Retinal pigment epithelial cell (primary cell): ENCODE measurements at places on chromosomes 3 and 15.
A peak's percentile ranks its signal among the peaks of the same experiment; 100 is the strongest.

- DNase-seq = no peak
These were observed 67.9 kb downstream of the UNC13C start for GRCh38 chr15:54046093-54046492.

- no peak for DNase-seq
These were observed 100.1 kb upstream of the PLSCR5 start for GRCh38 chr3:146705225-146705624.

GRCh38 chr15:62515696-62516395 lies 350.8 kb upstream of the C2CD4B start:
- no peak for DNase-seq

DNA sequence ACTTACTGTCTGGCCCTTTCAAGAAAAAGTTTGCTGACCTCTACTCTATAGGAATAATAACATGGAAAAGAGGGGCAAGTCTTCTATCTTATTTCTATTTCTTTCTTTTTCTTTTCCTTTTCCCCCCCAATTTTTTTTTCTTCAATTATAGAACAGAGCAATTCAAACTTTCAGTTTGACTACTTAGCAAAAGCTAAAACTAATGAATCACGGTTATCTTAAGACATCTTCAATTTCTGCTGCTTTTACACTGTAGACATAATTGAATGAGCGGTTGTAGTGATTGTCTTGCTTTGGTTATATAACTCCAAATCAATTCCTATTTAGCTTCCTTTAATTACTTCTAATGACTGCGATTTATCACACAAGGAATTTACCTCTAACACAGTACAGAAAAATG lies 74.3 kb upstream of the P2RY1 start:
- no peak for DNase-seq

DNA sequence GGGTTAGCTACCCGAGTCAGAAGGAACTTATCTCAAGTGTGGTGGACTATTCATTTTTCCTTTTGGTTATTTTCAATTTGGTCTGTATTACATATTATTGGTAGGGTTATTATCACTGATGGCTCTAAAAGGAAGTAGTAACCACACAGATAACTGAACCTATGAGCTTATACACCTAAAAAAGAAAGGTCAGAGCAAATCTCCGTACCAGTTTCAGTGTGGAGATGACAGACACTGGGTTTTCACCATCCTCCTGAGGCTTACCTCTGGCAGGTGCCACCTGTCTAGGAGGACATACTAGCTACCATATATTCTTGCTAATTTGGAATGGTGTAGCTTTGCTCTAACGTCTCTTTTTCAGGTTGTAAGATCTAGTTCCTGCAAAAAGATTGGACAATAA lies 10.2 kb downstream of the GAP43 start:
- DNase-seq = no peak

- DNase-seq = no peak
These were observed 370.1 kb upstream of the ONECUT1 start for GRCh38 chr15:53160092-53160704.

DNA sequence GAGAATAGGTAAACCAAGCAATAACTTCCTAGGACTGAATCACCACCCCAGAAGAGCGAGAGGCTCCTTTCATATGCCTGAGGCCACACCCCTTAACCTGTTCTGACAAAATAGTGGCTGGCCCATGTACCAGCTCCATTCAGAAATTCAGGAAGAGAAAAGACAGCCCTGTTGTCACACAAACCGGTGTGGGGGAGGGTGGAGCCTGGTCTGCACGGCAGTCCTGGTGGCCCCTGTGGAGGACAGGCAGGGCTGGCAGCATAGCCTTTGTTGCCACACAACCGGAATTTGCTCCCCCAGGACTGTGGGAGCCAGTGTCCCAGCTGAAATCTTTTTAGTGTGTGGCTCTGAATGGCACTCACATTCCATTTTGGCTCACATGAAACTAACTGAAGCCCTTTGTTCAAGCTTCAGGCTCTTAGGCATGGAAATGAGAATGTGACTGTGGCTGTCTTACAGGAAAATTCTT lies 23.8 kb downstream of the RLBP1 start:
- no peak for DNase-seq

- DNase-seq = peak; percentile 54
These were observed 72.4 kb upstream of the MME start for GRCh38 chr3:155007729-155008128.

DNA sequence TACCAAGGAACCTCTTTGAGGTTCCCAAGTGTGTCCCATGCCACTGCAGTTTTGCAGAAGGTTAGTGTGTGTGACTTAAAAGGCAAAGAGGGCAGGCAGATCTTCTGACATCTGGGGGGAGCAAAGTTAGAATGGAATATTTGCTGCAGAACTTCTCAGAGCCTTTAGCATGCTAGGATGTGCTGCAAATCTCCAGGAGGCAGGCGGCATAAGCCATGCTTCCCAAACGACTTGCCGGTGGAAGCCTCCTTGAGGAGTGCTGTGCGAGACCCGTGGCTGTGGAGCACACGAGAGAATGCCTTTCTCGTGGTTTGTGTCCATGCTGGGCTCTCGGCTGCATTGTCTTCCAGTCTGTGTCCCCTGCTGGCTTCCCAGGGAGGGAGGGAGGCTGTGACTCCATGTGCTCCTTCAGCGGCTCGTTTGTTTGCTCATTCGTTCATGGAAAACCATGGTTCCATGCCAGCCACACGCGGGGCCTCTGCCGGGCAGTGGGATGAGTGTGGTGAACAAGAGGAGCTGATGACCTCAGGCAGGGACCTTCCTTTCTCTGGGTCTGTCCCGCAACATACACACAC lies 13.8 kb downstream of the HDAC11 start:
- DNase-seq = no peak

GRCh38 chr3:107910713-107911259 lies 180.0 kb downstream of the CD47 start:
- no peak for DNase-seq

- DNase-seq = no peak
These were observed 220.4 kb downstream of the ADAMTS9 start for GRCh38 chr3:64467255-64467944.

DNA sequence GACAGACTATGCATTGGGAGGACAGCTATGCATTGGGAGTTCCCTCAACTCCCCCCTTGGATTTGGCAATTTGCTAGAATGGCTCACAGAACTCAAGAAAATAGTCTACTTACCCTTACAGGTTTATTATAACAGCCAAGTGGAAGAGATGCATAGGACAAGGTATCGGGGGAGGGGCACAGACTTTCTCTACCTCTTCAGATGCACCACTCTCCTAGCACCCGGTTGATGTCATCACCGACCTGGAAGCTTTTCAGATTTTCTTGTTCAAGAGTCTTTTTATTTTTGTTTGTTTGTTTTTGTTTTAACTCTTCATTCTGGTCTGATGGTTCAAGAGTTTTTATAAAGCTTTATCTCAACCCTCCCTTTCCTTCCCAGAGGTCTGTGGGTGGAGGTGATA lies 20.7 kb upstream of the ADAMTS9 start:
- no peak for DNase-seq

- no peak for DNase-seq
These were observed 12.2 kb downstream of the ZXDC start for GRCh38 chr3:126463521-126463920.

DNA sequence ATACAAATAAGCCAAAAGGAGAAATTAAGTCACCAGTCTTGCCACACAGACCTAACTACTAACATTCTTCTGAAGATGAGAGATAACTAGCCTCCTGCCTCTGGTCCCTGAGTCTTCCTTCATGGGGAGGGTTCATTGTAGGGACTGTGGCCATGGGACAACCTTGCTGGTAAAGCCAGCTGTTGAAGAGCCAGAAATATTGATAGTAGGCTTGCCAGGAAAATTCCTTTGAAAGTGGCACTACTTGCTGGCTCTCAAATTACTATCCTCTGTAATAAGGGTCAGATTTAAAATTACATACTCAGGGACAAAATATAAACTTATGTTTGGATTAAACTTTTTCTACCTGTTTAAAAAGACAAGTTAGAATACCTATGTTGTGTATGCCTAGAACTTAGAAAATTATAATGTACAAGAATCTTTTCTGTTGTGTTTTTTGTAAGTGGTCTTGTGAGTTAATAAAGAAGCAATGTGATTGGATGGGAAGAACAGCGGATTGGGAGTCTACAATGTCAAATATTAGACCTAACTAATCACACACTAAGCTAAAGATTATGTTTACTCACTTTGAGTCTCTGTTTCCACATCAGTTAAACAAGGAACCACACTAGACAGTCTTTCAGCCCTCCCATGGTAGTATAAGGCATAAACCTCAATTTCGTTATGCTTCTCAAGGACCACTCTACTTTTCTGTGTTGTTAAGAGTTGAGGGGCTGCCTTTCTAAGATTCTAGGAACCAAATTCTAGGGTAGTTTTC lies 60.0 kb upstream of the TRIM71 start:
- DNase-seq = no peak

GRCh38 chr3:42843713-42844411 lies 31.8 kb downstream of the CYP8B1 start:
- no peak for DNase-seq

DNA sequence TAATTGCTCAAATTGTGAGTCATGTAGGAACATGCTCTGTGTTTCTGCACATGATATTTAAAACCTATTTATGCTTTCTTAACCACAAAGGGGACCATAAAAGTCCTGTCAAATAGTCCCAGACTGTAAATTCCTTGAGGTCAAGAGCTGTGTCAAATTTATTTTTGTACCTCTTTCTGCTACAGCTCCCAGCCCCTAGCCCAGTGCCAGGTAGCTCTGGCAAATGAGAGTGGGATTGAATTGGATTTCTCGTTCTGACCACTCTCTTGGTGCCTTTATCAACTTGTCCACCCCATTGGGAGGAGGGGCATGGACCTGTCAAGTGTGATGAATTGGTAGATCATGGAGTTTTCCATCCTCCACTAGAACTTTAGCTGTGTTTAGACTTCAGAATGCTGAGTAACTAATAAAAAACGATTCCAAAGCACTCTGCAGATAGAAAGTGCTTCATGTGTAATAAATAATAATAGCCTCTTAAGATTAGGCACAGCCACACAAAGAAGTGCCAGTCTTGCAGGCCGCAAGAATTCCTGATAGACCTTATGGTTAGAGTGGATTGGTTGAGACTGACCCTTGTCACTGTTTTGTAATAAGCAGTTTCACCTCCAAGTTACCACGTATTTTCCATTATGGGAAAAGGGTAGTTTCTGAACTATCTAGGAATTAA lies 120.4 kb downstream of the LPP start:
- DNase-seq = no peak

DNA sequence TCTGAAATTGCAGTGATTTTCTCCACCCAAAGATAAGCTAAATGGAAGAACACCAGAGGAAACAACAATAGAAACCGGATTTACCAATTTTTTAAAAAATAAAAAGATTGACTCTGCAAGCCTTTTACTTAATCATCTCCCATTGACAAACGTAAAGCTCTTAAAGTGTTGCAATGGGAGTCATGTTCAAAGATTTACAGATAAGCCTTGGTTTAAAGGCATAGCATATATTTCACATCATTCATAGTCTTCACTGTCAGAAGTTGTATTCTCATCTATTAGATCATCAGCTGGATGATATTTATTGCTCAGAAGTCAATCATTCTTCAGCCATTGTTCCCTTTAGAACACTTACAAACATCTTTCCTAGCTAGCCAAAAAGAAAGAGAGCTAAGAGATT lies 397.6 kb downstream of the GBE1 start:
- no peak for DNase-seq

- DNase-seq = no peak
These were observed 201.2 kb downstream of the ADAMTSL3 start for GRCh38 chr15:83854950-83855707.

DNA sequence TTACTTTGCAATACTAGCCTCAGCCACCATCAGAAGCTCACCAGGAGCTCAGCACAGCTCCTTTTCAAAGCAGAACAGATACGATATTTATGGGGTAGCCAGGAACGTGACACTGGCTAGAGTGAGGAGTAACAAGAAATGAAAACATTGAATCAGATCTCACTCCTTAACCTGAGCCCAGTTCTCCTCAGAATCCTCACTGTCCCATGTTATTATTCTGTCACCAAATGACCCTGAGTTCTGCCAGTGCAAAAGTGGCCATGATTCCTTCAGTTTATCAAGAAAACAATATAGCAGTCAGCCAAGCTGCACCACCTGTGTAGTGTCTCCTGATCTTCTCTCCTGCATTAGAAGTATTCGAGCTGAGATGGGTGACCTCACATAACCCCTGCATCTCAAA lies 956.7 kb downstream of the TUSC7 start:
- DNase-seq = no peak

- no peak for DNase-seq
These were observed 214.5 kb downstream of the KCNMB2 start for GRCh38 chr3:178750639-178751300.

- peak; percentile 7 for DNase-seq
These were observed 3.2 kb upstream of the GABRG3 start for GRCh38 chr15:26967719-26968269.

GRCh38 chr3:17632401-17633100 lies 109.9 kb downstream of the TBC1D5 start:
- DNase-seq = no peak

- DNase-seq = no peak
These were observed 280.4 kb downstream of the CD47 start for GRCh38 chr3:107810171-107811071.

- no peak for DNase-seq
These were observed 281.3 kb upstream of the UMPS start for GRCh38 chr3:124448954-124449353.

DNA sequence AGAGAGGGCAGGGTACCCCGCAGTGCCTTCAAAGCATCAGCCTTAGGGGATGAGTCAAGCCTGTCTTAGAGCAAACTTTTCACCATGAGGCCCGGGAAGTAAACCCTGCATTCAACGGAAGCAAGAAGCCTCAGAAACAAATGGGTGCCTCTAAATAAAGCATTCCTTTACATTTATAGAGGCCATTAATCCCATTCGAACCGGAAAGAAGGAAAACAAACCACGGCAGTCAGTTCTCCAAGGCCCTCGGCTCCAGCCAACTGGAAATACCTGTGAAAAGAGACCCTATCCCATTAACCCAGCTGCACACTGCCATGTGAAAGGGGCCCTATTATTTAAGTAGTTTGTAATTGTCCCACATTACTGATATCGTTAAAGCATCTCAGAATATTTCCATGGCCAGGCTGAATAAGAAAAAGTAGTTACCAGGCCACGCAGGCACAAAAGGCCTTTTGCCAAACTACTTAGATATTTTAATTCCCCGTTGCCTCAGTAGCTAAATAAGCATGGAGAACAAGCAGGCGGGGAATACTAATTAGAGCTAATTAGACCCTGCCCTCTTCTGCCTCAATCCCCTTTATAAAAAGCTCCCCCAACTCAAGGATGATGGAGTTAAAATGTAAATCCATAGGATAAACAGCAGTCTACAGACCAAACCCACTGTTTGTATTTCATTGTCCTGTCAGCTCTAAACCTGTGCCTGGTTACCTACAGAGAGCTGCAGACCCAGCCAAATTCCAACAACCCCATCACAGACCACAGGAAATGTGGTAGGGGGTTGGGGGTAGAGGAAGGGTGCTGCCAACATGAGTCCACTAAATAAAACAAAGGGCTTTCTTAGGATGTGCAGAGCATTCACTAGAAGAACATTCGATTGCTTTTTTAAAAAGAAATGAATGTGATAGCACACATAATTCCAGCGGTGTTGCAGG lies 4.1 kb downstream of the ITGB5 start:
- no peak for DNase-seq

DNA sequence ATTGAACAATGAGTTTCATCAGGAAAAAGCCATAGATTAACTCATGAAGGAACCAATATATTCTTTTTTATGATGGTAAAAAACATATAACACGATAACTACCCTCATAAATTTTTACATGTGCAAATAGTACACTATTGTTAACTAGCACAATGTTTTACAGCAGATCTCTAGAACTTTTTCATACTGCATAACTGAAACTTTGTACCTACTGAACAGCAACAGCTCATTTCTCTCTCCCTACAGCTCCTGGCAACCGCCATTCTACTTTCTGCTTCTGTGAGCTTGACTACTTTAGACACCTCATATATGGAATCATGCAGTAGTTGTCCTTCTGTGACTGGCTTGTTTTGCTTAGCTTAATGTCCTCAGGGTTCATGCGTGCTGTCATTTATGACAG lies 235.4 kb downstream of the NFKBIZ start:
- DNase-seq = no peak
